Neural crest cell (in vitro differentiated cells): ENCODE measurements at places on chromosomes 2 and 18. TPM values are rescaled to one million over a fixed set of nuclear protein-coding genes. Genes with fewer than 3 reads are reported as not detected.

DNA sequence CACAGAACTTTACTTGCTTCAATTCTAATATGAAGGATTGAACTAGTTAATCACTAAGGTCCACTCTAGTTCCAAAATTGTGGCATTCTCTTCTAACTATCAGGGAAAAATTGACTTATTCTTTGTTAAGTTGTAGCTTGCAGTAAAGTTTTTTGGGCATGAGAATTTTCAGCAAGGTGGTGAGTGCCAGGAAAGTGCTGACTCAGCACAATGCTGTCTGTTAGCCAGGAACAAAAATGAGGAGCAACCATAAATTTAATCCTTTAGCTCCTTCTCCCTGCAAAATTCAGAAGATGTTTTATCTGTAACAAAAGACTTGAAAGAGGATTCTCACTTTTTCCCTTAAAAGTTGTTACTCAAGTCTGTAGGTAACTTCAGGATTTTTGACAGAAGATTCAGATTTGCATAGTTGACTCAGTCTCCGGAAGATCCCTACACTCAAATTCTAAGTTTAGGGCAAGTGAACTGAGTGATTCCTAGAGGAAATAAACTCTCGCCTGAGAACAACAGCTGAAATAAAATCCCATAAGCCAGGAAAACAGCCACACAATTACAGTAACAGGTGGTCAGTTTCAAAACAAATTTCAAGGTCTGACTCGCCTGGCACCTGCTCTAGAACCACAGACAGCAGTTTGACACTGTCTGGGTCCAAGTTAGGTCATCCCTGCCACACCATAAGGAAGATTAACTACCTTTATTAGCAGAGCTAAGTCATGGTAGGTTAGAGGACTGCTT, 20.2 kb upstream of the DARS1 start:
- DNase-seq: no peak

The SERPINB12 gene
- not detected in 2 replicates for total RNA-seq

The POTEI gene
- total RNA-seq: 1.1 and 1.3 TPM in 2 replicates

DNA sequence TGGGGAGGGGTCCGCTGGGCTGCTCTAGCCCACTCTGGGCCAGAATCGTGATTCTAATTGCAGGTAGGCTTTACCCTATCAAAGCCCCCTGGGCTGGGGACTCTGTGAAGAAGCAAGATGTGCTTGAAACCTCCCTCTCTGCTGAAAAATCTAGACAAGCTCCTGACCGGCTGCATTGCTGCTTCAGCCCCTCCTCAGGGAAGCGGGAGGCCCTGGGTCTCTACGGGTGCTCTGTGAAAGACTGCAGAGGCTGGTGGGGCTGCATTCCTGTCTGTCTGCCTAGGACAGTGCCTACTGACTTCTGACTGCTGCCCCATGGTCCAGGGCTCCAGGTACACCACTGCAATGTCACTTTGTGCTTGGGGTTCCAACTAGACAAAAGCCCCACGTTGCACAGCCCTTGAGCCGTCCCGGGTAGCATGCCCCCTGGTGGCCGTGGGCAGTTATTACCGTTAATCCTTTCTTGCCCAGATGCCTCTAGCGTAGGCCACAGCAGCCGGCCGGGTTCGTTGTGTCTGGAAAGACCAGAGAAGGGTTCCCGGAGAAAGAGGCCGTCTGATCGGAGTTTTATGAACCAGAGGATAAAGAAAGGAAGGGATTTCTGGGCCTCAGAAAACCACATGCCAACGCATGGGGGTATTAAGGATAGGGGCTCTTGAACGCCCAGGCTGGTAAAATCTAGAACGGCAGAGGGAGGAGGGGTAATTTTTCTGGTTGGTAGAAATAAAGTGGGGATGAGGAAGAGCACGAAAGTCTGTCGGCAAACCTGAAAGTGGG, 15.9 kb upstream of the C1QL2 start:
- DNase-seq: peak; percentile 71

- no peak for DNase-seq
These were observed 25.0 kb downstream of the RALB start for GRCh38 chr2:120277505-120278205.

The KRTCAP3 gene
- total RNA-seq: 5.5 and 6.9 TPM in 2 replicates
